Fibroblast of skin of back (primary cell): ENCODE measurements at places on chromosomes 1 and 21.

- DNase-seq: peak; percentile 78
These were observed 707 bp upstream of the KLHL21 start for GRCh38 chr1:6603238-6603914.

- no peak for DNase-seq
These were observed 51.8 kb downstream of the UTP25 start for GRCh38 chr1:209879539-209879938.

DNA sequence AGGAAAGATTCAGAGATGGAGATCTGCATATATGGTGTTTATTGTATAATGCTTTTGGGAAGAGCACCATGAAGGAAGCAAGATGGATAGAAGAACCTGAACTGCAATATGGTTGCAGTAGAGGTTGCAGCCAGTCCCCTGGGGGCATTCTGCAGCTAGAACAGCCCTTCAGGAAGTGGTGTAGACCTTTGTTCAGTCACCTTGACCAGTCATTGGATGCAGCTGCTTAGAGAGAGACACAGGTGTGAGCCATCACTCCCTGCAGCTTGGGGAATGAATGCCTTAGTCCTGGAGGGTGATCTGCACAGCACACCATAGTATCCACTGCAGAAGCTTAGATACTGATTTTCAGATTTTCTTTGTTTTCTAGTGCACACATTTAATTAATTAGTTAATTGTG, 42.3 kb downstream of the NEK7 start:
- DNase-seq: no peak

- no peak for DNase-seq
These were observed 8.7 kb upstream of the TDRD10 start for GRCh38 chr1:154493276-154493675.

GRCh38 chr1:208107425-208108212, 136.6 kb downstream of the PLXNA2 start:
- DNase-seq: peak; percentile 50

DNA sequence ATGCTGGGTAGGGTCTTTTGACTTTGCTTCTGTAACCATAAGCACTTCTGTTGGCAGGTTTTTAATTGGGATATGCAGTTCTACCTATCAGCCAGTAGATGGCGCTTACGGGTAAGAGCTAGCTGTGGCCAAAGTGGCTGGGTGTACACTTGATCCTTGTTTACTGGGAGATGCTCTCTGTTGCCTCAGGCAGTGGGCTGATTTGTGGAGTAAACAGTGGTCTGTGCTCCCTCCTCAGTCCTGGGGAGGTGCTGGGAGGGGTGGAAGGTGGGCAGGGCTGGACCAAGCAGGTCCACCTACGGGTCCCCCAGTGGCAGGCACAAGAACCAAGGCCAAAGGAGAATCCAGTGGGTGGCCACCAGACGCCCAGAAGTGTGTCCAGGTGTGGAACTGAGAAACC, 43.4 kb downstream of the RALGPS2 start:
- DNase-seq: peak; percentile 12

- no peak for DNase-seq
These were observed 117.9 kb downstream of the MACF1 start for GRCh38 chr1:39322431-39322830.

DNA sequence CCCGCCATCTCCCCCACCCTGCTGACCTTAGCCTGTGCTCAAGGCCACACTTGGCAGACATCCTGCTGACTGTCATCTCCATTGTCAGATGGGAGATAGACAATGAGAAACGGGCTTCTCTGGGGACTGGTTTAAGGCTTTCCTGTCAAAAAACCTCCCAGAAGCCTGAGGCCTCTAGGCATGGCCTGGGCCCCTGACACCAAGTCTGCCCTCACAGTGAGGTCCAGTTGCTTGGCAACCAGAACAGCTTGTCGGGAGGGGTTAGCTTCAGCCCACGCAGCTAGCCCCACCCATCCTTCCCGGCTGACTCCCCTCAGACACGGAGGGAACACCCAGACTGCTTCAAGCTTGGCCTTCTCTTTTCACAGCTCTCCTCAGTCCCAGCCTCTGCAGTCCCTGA, 11.0 kb downstream of the PLEKHA6 start:
- DNase-seq: peak; percentile 40

DNA sequence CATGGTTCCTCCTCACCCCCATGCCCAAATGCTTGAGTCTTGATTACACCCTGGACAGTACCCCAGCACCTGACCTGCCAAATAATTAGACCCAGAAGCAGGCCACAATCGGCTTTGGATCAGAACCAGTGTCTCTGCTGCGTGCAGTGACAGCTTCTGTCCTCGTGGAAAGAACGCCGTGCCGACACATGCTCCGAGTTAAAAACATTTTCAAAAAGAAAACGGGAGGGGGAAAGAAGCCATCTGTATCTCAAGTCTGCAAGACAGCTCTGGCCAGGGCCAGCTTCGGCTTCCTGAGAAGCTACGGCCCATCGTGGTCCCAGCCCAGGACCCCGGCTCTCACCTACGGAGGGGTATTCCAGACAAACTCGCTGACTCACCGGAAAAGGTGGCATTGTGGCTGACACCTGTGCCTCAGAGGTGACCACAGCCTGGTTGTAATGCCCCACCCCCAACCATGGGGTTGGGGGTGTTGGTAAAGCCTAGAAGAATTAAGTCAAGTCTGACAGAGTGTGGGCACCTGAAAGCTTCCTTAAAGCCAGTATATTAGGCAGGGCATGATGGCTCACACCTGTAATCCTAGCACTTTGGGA, 25.8 kb downstream of the SSBP3 start:
- no peak for DNase-seq

DNA sequence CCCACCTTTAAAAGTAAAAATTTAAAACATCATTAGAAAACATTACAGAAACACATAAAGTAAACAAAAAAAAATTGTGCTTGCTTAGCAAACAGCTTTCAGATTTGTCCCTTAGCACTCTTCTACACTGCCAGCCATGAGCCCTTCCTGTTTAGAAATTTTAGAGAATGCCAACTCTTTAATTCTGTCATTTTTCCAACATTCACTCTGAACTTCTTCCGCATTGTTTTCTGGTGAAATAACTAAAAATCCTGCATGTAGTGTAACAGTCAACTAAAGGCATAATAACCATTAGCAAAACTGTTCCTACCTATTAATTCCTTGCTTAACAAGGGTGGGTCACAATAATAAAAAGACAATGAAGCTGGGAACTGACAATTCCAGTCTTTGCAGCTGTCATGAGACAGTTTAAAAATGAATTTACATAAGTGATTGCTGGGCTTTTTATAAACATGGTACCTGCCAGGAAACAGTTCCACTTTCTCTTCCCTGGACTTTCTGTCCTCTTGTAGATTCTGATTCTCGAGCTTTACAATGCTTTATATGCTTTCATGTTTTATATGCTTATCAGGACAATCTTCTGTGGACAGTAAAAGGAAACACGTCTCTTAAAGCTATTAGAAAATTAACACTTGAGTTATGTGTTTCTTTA, 19.0 kb downstream of the GNG12 start:
- DNase-seq: peak; percentile 46

GRCh38 chr1:1761504-1762376, 16.5 kb downstream of the NADK start:
- DNase-seq: no peak
